ENCODE measurements at places on chromosomes 6 and 20. TPM values are rescaled to one million over a fixed set of nuclear protein-coding genes. Genes with fewer than 3 reads are reported as not detected.

GRCh38 chr6:30800871-30801270 is 56.5 kb upstream of the IER3 start:
- DNase-seq: no peak

GRCh38 chr20:37505263-37506151 is 15.5 kb upstream of the NNAT start:
- DNase-seq: no peak

DNA sequence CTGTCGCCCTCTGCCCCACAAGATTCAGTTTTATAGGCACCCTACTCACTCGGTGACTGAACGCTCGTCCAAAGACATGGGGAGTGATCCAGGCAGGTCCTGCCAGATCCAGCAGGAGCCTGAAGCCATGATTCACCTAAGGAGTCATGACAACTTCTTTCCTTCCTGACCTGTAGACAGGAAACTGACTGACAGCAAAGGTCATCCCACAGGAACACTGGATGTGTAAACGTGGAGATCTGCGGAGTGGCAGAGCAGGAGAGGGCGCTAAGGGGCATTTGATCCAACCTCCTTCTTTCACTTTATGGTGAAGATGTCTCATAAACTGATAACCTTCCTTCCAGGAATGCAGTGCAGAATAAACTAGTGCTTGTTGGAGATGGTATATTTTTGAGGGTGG is 192.2 kb downstream of the GJA10 start:
- peak; percentile 94 for DNase-seq

GRCh38 chr20:51667002-51667408 is 101.2 kb downstream of the ATP9A start:
- DNase-seq: no peak

- peak; percentile 62 for DNase-seq
These were observed 13.9 kb downstream of the MACROD2 start for GRCh38 chr20:14009208-14009607.

DNA sequence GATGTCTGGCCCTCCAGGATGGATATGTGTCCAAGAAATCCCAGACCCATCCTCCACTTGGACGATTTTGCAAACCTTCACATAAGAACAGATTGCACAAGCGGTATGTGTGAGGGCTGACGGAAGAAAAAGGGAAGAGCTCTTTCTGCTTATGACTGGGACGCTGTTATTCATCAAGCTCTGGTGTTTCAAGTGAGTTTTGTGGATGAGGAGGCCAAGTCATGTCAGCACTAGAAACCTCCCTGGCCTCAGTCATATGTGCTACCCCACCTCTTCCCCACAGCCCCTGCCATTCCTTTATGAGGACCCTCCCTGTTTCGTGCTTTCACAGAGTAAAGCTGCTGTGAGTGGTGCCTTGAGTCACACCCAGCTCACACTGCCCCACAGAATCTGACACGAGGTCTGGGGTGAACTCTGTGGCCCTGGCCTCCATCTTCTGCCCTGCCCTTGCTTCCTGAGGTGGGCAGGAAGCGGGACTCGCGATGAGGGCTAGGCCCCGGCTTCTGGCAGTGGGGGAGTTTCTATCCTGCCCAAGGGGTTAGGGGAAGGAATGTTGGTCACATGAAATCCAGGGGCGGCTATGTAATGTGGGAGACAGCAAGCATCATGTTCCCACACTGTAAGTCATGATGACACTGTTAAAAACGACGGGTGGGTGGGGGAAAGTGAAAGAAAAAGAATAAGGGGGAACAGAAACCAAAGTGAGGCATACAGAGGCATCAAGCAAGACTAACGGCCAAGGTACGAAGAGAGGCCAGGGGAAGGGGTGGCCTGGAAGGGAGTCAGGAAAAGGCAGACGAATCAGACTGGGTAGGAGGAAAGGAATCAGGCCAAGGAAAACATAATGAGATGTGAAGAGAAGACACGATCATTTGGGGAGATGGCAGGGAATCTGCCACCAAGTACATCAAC is 78.1 kb downstream of the PRDM1 start:
- no peak for DNase-seq

- no peak for DNase-seq
These were observed 105.3 kb downstream of the PRDM13 start for GRCh38 chr6:99711925-99712324.

DNA sequence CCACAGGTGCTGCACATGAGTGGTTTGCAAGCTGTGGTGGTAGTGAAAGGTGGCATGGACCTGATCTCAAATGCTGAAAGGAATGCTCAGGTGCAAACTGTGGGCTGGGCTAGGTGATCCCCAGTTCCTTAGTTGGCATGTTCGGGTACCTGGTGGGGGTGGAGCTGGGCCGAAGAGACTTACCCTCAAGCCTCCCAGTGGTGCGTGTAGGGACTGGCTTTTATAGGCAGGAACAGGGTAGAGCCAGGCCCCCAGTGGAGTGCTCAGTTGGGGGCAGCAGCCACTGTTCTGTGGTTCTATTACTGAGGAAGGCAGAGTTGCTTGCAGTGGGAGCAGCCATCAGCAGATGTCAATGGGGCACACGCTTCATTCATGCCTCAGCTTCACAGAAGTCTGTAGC is 399.8 kb downstream of the HTR1B start:
- no peak for DNase-seq

Gene CCN6
- polyA plus RNA-seq: 20.3 TPM

Gene MMP24
- polyA plus RNA-seq: 0.11 TPM

Gene NKX2-4
- not detected for polyA plus RNA-seq

Gene MKKS
- polyA plus RNA-seq: 12.5 TPM

Gene PLCB1
- 2.1 TPM for polyA plus RNA-seq

Gene ALDH8A1
- polyA plus RNA-seq: 0.39 TPM

Gene NCOA5
- polyA plus RNA-seq: 17.4 TPM

Gene CRISP3
- polyA plus RNA-seq: not detected
